ENCODE measurements at places on chromosomes 7 and 10.

- peaks cover 36% of the 10 kb centered on the region for H3K4me1 ChIP-seq
- H3K36me3 ChIP-seq, result peaks cover 50% of the 10 kb centered on the region
- DNase-seq, result peak; percentile 72
- H3K27me3 ChIP-seq, result no peaks in the 10 kb centered on the region
Observed at GRCh38 chr7:1537535-1538412, 7.3 kb downstream of the MAFK start.

- H3K27ac ChIP-seq, result no peak overlapping the region
- peaks cover 10% of the 10 kb centered on the region for H3K4me1 ChIP-seq
- H3K36me3 ChIP-seq, result no peaks in the 10 kb centered on the region
- H3K27me3 ChIP-seq, result no peaks in the 10 kb centered on the region
- no peak for DNase-seq
Observed at GRCh38 chr10:43594944-43595589, 11.2 kb upstream of the ZNF485 start.

DNA sequence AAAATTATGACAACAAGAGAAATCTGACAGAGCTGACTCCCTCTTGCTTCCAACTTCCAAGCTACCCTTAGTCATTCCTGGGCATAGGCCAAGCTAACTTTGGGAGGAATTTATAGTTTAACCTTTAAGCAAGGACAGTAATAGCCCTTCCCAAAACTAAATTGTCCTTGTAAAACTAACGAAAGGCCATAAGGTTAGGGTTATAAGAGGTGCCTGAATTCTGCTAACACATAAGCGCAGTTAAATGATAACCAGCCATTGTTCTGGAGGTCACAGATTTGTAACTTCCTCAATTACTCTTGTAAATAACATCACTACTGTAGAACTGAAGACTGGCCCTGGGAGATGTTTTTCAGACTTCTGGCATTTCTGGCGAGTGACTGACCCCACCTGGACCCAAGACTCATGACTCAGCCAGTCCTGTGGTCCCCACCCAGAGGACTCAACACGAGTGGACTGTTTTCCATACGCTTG lies 481.2 kb downstream of the KCNMA1 start:
- peaks cover 24% of the 10 kb centered on the region for H3K4me1 ChIP-seq
- H3K27me3 ChIP-seq, result no peaks in the 10 kb centered on the region
- peak overlapping the region; percentile 39 for H3K27ac ChIP-seq
- H3K4me3 ChIP-seq, result no peak overlapping the region
- H3K36me3 ChIP-seq, result no peaks in the 10 kb centered on the region

DNA sequence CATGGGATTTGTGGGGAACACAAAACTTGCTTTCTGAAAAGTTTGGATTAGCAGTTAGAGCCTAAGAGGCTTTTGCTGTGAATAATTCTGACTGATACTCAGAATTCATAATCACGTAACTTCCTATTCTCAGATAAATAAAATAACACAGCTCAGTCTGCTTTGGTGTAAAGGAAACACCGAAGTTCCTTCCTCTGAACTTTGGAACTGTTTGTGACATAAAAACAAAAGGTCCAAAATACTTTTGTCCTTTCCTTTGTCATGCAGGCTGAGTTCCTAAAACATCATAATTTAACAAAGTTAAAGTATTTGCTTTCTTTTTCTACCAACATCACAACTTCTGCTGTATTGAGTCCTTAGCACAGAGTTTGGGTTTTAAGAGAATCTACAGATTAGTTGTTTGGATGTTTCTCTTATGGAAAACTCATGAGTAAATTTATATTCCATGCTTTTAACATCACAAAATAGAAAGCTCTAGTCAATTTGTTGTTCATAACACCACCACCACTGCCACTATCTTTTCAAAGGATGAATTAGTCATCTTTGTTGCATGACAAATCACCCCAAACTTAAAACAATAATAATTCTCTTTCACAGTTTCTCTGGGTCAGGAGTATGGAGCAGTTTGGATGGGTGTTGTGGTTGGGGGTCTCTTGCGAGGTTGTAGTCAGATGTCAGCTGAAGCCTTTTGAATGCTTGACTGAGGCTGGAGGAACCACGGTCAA lies 123.4 kb downstream of the REEP3 start:
- H3K27ac ChIP-seq, result no peak overlapping the region
- H3K4me1 ChIP-seq, result no peaks in the 10 kb centered on the region
- no peak overlapping the region for H3K4me3 ChIP-seq
- H3K27me3 ChIP-seq, result no peaks in the 10 kb centered on the region
- no peak for DNase-seq
- no peaks in the 10 kb centered on the region for H3K36me3 ChIP-seq

GRCh38 chr7:156223935-156224832 lies 411.9 kb upstream of the SHH start:
- no peaks in the 10 kb centered on the region for H3K27me3 ChIP-seq
- no peaks in the 10 kb centered on the region for H3K36me3 ChIP-seq
- no peaks in the 10 kb centered on the region for H3K4me1 ChIP-seq
- H3K27ac ChIP-seq, result no peak overlapping the region
- no peak overlapping the region for H3K4me3 ChIP-seq

Data from large intestine (tissue), 12 donors.